Brain (organoid and tissue), 16 donors: ENCODE measurements at places on chromosomes 12 and 14.
A peak's percentile ranks its signal among the peaks of the same experiment; 100 is the strongest.

GRCh38 chr12:19964549-19964948 lies 403.8 kb upstream of the PDE3A start:
- DNase-seq: no peak

- no peak for DNase-seq
Measured at GRCh38 chr12:70754330-70754741, 117.1 kb upstream of the PTPRB start.

- no peak for DNase-seq
Measured at GRCh38 chr12:100674036-100674888, 100.8 kb downstream of the GAS2L3 start.

DNA sequence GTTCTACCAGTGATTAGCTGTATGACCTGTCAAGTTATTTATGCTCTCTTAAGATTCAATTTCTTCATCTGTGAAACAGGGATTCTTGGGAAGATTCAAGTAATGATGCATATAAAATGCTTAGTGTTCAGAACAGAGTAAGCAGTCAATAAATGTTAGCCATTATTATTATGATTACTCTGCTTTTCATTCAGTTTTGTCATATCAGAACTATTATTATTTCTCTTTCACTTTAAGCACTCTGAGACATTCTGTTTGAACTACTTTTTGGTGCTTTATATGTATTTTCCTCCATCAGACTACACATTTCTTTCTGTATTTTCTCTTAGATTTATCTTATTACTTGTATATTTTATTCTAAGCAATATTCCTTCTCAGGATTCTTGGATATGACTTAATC lies 81.2 kb downstream of the CFAP54 start:
- DNase-seq: no peak

DNA sequence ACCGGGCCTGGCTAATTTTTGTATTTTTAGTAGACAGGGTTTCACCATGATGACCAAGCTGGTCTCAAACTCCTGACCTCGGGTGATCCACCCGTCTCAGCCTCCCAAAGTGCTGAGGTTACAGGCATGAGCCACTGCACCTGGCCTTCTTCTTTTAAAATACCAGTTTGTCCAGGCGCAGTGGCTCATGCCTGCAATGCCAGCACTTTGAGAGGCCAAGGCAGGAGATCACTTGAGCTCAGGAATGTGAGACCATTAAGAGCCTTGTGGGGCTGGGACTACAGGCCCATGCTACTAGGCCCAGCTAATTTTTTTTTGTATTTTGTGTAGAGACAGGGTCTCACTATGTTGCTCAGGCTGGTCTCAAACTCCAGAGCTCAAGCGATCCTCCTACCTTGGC lies 8.1 kb upstream of the PEBP1 start:
- no peak for DNase-seq

DNA sequence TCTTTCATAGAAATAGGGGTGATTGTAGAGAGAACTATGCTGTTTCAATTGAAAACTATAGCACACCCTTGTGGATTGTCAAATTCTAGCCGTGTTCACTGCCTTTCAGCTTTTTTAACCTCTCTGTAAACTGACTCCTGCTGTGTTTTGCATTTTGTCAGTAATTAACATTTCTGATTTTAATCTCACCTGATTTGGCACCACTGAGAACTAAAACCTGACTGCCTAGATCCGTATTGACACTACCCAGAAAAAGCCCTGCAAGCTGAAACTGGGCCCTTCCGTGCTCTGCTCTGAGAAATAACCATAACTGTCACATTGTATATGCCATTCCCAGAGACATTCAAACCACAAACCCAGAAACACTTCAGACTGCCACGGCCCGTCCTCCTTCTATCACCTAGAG lies 26.6 kb upstream of the ETV6 start:
- no peak for DNase-seq

DNA sequence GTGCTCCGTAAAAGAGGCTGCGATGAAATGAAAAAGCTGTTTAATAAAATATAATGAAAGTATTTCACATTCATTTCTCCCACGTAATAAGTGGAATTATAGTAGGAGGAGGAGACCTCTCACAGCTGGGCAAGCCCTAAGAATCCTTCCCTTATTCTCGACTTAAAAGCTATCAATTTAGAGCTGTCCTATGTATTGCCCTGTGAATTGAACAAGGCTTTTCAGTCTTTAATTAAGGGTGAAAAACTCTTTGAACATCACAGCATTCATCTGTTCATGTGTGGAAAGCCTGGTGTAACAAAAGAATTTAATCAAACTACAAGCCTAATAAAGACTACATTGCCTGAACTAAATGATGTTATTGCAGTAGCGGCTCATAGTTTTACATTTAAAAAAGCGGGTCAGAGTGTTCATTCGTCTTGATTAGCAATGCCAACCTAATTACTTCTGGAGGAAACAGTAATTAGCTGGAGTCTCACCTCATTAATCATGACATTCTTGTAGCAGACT lies 142.0 kb downstream of the ETNK1 start:
- peak; percentile 70 for DNase-seq

DNA sequence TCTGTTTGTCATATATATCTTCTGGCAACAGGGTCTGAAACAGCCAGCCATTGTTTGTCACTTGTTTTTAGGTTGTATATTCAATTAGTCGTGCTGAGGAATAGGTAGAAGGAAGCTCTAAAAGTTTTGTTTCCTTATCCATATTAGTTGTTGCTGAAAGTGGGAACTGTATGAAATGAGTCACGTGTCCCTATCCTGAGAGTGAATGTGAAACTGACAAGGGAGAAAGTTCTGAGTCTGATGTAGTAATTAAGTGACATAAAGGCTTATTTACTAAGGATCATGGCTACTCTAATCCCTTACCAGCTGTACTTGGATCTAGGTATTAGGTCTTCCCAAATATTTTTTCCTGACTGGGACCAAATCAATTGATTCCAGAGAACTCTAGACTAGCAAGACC lies 16.4 kb downstream of the FAM234B start:
- no peak for DNase-seq

DNA sequence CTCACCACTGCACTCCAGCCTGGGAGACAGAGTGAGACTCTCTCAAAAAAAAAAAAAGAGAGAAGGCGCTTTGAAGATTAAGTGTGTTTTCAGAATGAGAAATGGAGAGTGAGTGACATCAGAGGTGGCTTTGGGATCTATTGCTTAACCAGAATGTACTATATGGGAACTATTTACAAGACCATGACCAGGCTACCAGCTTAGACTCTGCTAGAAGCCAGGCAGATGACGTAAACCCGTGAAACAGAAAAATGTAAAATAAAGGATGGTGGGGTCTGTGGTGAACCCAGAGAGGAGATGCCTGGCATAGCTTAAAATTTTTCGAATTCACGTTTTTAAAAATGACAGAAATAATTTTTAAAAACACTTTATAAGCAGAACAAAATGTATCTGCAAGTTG lies 82.0 kb downstream of the IFT43 start:
- no peak for DNase-seq

DNA sequence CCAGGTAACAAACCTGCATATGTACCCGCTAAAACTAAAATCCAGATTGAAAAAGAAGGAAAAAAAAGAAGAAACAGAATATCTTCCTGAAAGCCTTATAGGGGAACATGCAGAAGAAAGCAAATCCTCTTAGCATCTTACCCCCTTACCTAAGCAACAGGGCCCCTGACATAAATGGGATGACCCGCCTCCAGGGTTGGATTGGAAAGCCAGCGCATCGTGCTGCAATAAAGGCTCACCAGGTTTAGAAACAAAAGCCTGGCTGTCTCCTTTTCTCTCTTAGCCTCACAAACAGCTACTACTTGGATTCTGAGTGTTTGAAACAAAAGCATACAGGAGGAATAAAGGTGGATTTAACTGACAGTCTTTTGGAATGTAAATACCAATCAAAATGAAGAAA lies 13.8 kb upstream of the ADCK1 start:
- no peak for DNase-seq

GRCh38 chr12:122895704-122896636 lies at the start of gene VPS37B:
Gene VPS37B (minus strand): TSS chr12:122896124. CDS start chr12:122896062, 62 bp downstream.
- peak; percentile 94 for DNase-seq

GRCh38 chr14:65304963-65305362 lies 107.6 kb upstream of the FUT8 start:
- no peak for DNase-seq

DNA sequence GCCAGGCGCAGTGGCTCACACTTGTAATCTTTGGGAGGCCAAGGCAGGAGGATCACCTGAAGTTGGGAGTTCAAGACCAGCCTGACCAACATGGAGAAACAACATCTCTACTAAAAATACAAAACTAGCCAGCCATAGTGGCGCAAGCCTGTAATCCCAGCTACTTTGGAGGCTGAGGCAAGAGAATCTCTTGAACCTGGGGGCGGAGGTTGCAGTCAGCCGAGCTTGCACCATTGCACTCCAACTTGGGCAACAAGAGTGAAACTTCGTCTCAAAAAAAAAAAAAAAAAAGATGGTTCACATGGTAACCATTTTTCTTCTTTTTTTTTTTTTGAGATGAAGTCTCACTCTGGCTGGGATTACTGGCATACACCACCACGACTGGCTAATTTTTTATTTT lies 35.3 kb downstream of the SLC2A14 start:
- no peak for DNase-seq

GRCh38 chr14:35909665-35910064 lies 83.5 kb downstream of the BRMS1L start:
- no peak for DNase-seq

DNA sequence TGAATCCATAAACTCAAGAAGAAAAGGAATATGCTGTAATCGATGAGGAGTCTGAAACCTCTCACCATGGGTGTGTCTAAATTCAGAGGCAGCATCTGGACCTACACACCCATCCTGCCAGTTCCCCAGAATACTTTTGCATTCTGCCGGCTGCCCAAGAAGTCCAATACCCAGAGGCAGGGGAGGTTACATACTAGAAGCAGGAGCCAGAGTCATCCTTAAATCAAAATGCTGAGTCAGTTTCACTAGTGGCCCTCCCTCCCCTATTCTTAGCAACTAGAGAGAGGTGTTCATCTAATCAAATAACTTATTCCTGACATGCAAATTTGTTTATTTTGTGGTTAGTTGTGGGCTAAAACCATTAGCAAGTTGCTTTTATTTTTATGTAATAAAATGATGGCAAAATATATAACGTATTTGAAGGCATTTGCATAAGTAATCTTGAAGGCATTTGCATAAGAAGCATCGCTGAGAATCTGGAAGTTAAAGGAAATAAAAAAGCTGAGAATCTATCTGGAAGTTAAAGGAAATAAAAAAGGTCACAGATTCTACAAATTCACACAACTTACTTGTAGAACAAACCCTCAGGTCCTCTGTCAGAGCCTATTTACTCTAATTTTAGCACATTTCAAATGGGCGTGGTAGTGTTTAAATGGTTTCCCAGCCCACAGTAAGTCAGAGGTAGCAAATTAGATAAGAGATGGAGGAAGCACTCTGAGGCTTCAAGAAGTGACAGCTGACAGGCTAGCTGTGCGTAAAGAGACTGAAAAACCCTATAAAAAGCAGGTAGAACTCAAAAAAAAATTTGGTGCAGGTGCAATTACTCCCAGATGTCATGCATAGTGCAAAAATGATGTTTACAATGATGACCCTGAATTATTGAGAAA lies 7.8 kb downstream of the BHLHE41 start:
- DNase-seq: no peak

GRCh38 chr12:39831587-39832315 lies 212.1 kb upstream of the ABCD2 start:
- no peak for DNase-seq

GRCh38 chr14:90383731-90384542 lies 12.9 kb upstream of the CALM1 start:
- DNase-seq: peak; percentile 84

DNA sequence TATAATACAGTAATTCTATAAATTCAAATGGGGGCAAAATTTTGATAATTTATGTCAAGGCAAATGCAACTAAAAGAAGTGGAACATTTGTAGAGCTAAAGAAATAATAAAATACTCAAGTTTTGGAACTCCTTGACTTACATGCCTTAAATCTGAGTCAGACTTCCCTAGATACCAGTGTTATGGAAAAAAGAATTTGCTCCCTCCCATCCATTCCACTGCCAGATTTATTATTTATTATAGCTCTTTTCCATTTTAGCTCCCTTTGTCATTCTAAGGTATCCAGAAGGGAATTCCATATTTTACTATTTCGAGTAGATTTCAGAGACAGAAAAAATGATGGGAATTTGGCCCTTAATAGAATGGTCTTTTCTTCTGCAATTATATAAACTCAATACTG lies 44.0 kb downstream of the RHOJ start:
- no peak for DNase-seq
